Activated T-cell treated with anti-CD3 and anti-CD28 coated beads, Interleukin-2, amount 50 U/mL, for 4 hours (primary cell): ENCODE measurements at places on chromosomes 2 and 18. TPM values are rescaled to one million over a fixed set of nuclear protein-coding genes. Genes with fewer than 3 reads are reported as not detected.

RGPD4 gene
- total RNA-seq: 0.08 TPM

ANTXR1 gene
- total RNA-seq: 0.79 TPM

CAPN10 gene
- total RNA-seq: 43.4 TPM

KLHL41 gene
- not detected for total RNA-seq

TMEM163 gene
- 0.20 TPM for total RNA-seq

LIMS3 gene
- 1.2 TPM for total RNA-seq

TTC39C gene
- 23.6 TPM for total RNA-seq
